ENCODE measurements at places on chromosomes 12 and 14.

GRCh38 chr14:90911121-90911520, 94.9 kb upstream of the TTC7B start:
- H3K4me3 ChIP-seq, result no peak overlapping the region
- H3K4me1 ChIP-seq, result no peaks in the 10 kb centered on the region
- H3K27me3 ChIP-seq, result no peaks in the 10 kb centered on the region
- DNase-seq, result no peak
- H3K36me3 ChIP-seq, result no peaks in the 10 kb centered on the region
- no peak overlapping the region for H3K27ac ChIP-seq

DNA sequence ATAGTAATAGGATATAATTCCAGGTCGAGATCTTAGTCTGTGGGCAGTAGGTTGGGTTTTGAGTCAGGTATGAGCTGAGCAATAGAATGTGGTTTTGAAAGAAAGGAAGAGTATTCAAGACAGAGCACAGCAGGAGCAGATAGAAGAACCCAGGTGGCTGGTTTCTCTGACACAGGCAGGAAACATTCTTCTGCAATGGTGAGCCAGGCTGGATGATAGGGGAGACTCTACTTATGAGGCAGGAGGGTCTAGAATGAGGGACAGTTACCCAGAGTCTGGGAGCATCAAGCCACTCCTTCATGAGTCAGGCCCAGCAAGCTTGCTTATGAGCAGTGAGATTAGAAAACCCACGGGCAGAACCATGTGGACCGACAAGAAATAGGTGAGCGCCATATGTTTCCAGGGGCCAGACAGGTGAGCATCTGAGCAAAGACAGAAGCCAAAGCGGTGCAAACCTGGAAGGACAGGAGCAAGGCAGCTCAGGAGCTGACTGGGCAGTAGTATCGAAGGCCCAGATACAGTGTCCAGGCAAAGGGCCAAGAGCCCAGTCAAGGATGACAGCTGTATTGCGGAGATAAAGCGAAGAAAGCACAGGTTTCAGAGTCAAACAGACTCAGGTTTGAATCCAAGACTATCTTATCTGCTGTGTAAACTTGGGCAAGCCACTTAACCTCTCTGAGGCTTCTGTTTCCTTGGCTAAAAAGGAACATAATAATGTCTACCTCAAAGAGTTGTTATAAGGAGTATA, 22.5 kb upstream of the PCNX1 start:
- no peak for DNase-seq
- H3K4me1 ChIP-seq, result peaks cover 27% of the 10 kb centered on the region
- H3K27ac ChIP-seq, result no peak overlapping the region
- no peak overlapping the region for H3K4me3 ChIP-seq
- no peaks in the 10 kb centered on the region for H3K27me3 ChIP-seq
- no peaks in the 10 kb centered on the region for H3K36me3 ChIP-seq

DNA sequence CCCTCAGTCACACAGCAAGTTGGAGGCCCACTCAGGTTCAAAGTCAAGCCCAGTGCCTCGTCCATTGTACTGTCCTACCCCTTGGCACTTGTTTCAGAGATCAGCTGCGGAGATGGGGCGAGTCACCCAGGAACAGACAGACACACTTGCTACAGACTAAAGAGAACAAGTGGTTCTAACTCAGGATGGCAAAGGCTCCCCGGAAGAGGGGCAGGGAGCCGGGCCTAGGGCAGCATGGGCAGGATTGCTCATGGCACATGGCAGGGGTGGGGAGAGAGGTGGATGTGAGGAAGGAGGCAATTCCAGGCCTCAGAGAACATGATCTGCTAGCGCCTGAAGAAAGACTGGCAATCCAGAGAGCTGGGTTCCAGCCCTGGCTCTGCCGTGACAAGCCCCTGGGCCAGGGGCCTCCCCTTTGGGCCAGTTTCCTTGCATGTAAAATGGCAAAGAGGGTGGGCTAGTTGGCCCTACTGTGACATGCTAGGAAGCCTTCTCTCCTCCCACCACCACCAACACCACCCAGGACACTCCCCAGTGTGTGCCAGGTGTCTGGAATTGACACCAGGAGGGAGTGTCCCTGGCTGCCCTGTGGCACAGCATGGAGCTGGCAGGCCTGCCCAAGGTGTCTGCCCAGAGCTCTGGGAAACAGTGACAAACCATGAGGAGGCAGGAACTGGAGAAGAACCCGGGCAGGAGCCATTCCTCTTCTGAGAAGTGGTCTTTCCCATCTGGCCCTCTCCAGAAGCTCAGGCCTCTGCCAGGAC, 24.0 kb upstream of the IRF2BPL start:
- peak; percentile 50 for DNase-seq
- H3K4me1 ChIP-seq, result peaks cover 33% of the 10 kb centered on the region
- H3K27me3 ChIP-seq, result no peaks in the 10 kb centered on the region
- H3K4me3 ChIP-seq, result no peak overlapping the region

DNA sequence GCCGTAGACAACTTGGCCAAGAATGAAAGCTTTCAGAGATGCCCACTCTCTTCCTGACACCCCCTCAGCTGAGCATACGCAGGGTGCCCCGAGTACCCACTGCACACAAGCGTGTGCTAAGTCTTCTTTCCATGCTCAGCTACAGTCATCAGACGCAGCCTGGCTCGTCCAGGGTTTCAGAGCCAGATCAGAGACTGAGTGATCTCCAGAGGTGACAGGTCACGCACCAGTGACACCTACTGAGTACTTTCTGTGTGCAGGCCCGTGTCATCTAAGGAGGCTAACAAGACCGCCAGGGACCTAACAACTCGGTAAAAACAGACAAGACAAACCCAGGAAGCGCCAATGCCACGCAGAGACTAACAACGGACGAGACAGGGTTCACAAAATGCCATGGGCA, 25.1 kb downstream of the STX2 start:
- H3K27ac ChIP-seq, result no peak overlapping the region
- DNase-seq, result no peak
- peaks cover 20% of the 10 kb centered on the region for H3K36me3 ChIP-seq
- peaks cover 4% of the 10 kb centered on the region for H3K4me1 ChIP-seq

DNA sequence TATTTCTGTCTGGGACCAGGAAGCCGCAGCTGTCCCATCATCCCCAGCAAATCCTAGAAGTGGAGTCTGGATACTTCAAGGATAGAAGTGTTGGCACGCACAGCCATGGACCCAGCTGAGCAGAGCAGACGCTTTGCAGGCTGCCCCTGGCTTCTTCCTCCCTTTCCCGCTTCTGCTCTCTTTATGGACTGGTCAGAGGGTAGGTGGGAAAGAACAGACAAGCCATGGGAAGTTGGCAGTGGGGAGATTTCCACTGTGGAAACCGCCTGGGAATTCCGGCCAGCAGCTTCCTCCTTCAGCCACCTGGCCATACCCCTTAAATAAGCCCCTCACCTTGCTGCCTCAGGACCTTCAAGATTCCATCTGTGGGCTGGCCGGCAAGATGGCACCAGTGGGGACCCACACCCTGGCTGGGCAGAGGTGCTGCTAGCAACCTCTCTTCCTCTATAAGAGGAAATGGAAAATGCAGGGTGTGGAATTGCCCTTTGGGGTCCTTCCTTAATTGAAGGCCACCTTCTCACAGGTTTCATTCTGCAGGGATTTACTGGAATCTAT, 20.6 kb downstream of the OTUB2 start:
- no peak overlapping the region for H3K4me3 ChIP-seq
- peaks cover 28% of the 10 kb centered on the region for H3K36me3 ChIP-seq
- no peaks in the 10 kb centered on the region for H3K27me3 ChIP-seq
- H3K27ac ChIP-seq, result no peak overlapping the region
- H3K4me1 ChIP-seq, result peaks cover 11% of the 10 kb centered on the region

DNA sequence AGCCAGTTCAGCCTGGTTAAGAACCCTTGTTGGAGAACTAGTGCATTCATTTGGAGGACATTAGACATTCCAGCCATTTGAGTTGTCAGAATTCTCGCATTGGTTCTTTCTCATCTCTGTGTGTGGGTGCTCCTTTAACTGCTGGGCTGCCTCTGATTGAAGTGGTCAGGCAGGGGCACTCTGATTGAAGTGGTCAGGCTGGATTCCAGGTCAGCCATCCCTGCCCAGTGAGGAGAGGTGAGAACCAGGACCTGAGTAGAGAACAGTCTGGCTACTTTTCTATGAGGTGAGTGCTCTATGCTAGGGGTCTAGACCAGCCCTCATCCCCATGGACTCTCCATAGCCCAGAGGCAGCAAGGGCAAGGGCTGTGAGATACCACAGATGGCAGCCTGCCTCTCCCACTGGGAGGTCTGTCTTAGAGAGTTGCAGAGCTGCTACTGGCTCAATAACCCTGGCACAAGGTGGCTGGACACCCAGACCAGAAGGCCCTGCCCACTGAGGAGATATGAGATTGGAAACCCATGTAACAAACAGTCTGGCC, 691.6 kb downstream of the TMTC2 start:
- no peaks in the 10 kb centered on the region for H3K36me3 ChIP-seq
- H3K4me3 ChIP-seq, result no peak overlapping the region
- no peaks in the 10 kb centered on the region for H3K4me1 ChIP-seq
- no peak overlapping the region for H3K27ac ChIP-seq
- no peaks in the 10 kb centered on the region for H3K27me3 ChIP-seq

GRCh38 chr12:68303850-68304249, 28.3 kb downstream of the MDM1 start:
- H3K4me1 ChIP-seq, result no peaks in the 10 kb centered on the region
- no peaks in the 10 kb centered on the region for H3K27me3 ChIP-seq
- DNase-seq, result no peak
- H3K36me3 ChIP-seq, result peaks cover 27% of the 10 kb centered on the region

- H3K4me3 ChIP-seq, result no peak overlapping the region
- no peak overlapping the region for H3K27ac ChIP-seq
- DNase-seq, result no peak
- H3K36me3 ChIP-seq, result no peaks in the 10 kb centered on the region
- H3K27me3 ChIP-seq, result no peaks in the 10 kb centered on the region
Measured at GRCh38 chr14:55701638-55702037, 121.6 kb downstream of the KTN1 start.

DNA sequence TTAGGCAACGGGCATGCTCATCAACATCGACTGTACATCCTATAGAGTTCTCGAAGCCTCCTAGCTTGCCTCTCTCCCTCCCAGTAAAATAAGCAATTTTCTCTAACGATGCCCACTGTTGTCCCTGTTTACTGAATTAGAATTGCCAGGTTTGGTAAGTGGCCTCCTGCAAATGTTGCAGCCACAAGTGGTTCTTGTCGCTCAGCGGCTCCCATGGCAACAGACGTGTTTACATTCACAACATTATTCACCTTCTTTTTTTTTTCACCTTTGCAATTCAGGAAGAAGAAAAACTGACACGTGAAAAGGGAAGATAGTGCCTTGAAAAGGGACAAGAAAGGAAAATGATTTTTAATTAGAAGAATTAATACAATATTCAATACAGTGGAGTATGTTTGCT, 100.9 kb upstream of the PKP2 start:
- H3K4me1 ChIP-seq, result no peaks in the 10 kb centered on the region
- H3K36me3 ChIP-seq, result no peaks in the 10 kb centered on the region
- H3K4me3 ChIP-seq, result no peak overlapping the region
- DNase-seq, result peak; percentile 23
- H3K27ac ChIP-seq, result no peak overlapping the region

DNA sequence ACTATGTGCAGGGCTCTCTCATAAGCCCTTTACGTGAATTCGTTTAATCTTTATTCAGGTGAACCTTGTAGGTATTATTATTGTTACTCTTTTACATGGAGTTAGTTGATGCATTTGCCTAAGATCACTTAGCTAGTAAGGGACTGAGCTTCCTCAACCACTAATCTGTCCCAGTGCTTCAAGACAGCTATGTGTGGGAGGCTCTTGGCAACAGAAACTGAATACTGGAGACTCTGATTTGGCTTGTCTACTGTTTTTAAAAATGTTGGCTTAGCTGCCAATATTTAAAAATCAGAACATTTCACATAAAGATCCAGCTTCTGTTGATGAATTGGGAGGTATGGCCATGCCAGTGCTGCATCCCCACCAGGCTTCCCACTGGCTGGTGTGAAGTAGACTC, 6.8 kb downstream of the KNTC1 start:
- DNase-seq, result no peak
- no peaks in the 10 kb centered on the region for H3K27me3 ChIP-seq
- peaks cover 3% of the 10 kb centered on the region for H3K36me3 ChIP-seq
- H3K4me3 ChIP-seq, result no peak overlapping the region
- no peak overlapping the region for H3K27ac ChIP-seq

GRCh38 chr12:51694146-51694545, 103.1 kb downstream of the SCN8A start:
- no peak overlapping the region for H3K4me3 ChIP-seq
- H3K36me3 ChIP-seq, result no peaks in the 10 kb centered on the region
- DNase-seq, result no peak
- H3K4me1 ChIP-seq, result no peaks in the 10 kb centered on the region

DNA sequence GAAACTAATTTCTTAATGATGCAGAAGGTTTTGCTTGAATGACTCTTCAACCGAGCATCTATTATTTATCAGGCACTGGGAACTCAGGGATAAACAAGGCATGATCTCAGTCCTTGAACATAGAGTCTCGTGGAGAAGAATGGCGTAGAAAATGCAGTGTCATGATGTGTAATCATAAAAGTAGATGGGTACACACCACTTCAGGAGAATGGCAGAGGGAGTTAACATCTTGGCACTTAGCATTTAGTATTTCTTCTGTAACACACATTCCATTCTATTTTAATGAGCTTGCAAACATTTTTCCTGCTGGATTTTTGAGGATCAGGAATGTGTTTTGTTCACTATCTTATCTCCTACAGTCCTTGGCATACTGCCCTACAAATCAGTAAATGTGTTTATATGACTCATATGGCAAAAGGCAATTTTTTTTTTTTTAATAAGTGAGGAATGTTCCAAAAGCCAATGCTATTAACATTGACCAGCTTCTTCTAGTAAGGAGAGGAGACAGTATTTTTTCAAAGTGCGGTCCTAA, 3.8 kb downstream of the TXNRD1 start:
- no peak overlapping the region for H3K4me3 ChIP-seq
- no peaks in the 10 kb centered on the region for H3K36me3 ChIP-seq
- H3K27me3 ChIP-seq, result no peaks in the 10 kb centered on the region
- H3K4me1 ChIP-seq, result peaks cover 39% of the 10 kb centered on the region
- DNase-seq, result no peak
- peak overlapping the region; percentile 85 for H3K27ac ChIP-seq

GRCh38 chr12:81809829-81810595, 50.9 kb upstream of the PPFIA2 start:
- no peaks in the 10 kb centered on the region for H3K4me1 ChIP-seq
- H3K27me3 ChIP-seq, result no peaks in the 10 kb centered on the region
- H3K4me3 ChIP-seq, result no peak overlapping the region
- no peaks in the 10 kb centered on the region for H3K36me3 ChIP-seq
- no peak overlapping the region for H3K27ac ChIP-seq

- no peak overlapping the region for H3K27ac ChIP-seq
- H3K36me3 ChIP-seq, result no peaks in the 10 kb centered on the region
- no peak for DNase-seq
- peaks cover 32% of the 10 kb centered on the region for H3K4me1 ChIP-seq
- H3K4me3 ChIP-seq, result no peak overlapping the region
Measured at GRCh38 chr12:3257411-3257810, 180.2 kb downstream of the TSPAN9 start.

GRCh38 chr12:2290516-2291065, 237.8 kb downstream of the CACNA1C start:
- no peak overlapping the region for H3K27ac ChIP-seq
- no peak for DNase-seq
- H3K36me3 ChIP-seq, result no peaks in the 10 kb centered on the region
- H3K4me1 ChIP-seq, result peaks cover 18% of the 10 kb centered on the region

GRCh38 chr12:3071107-3071506, 6.1 kb upstream of the TSPAN9 start:
- H3K27ac ChIP-seq, result no peak overlapping the region
- no peak for DNase-seq
- H3K36me3 ChIP-seq, result no peaks in the 10 kb centered on the region
- no peaks in the 10 kb centered on the region for H3K27me3 ChIP-seq

GRCh38 chr14:104865631-104866441, 768 bp downstream of the CEP170B start:
- H3K36me3 ChIP-seq, result no peaks in the 10 kb centered on the region
- peaks cover 7% of the 10 kb centered on the region for H3K27me3 ChIP-seq
- peaks cover 29% of the 10 kb centered on the region for H3K4me1 ChIP-seq
- DNase-seq, result peak; percentile 93

- H3K36me3 ChIP-seq, result no peaks in the 10 kb centered on the region
- no peak for DNase-seq
- no peaks in the 10 kb centered on the region for H3K4me1 ChIP-seq
- no peak overlapping the region for H3K27ac ChIP-seq
Measured at GRCh38 chr12:42125388-42125767, 19.3 kb downstream of the GXYLT1 start.
